ENCODE measurements at places on chromosomes 1 and 21. TPM values are rescaled to one million over a fixed set of nuclear protein-coding genes. Genes with fewer than 3 reads are reported as not detected.

Gene KTI12
- 11.9 TPM for total RNA-seq

Gene UBE2U
- total RNA-seq: not detected

Gene OR14K1
- total RNA-seq: not detected

Gene KRTAP6-3
- not detected for total RNA-seq

Gene FNDC10
- 2.6 TPM for total RNA-seq

Gene ALPL
- 0.30 TPM for total RNA-seq

Gene KRTAP10-1
- total RNA-seq: not detected

Gene VWA1
- 13.1 TPM for total RNA-seq

Gene HMGCS2
- not detected for total RNA-seq

Gene SPOCD1
- total RNA-seq: 47.8 TPM

Gene CD5L
- not detected for total RNA-seq

Gene SMCP
- not detected for total RNA-seq

Gene FMO2
- not detected for total RNA-seq

Gene ZNF691
- 8.6 TPM for total RNA-seq

Gene ALX3
- not detected for total RNA-seq

Gene CLEC20A
- total RNA-seq: not detected

Gene MX2
- 5.3 TPM for total RNA-seq

Gene EXTL2
- total RNA-seq: 53.7 TPM

Gene SPATA17
- 0.55 TPM for total RNA-seq

Gene CACNA1E
- not detected for total RNA-seq

Gene OR2T33
- total RNA-seq: not detected

Gene TMIGD3
- not detected for total RNA-seq

Gene HIVEP3
- total RNA-seq: 6.6 TPM

Gene SPRR5
- not detected for total RNA-seq
